ENCODE measurements at places on chromosomes 3 and 15.

- no peak for DNase-seq
These were observed 204.6 kb downstream of the TLE3 start for GRCh38 chr15:69893086-69893485.

GRCh38 chr3:45124352-45124751 is 21.8 kb downstream of the CDCP1 start:
- DNase-seq, result no peak

DNA sequence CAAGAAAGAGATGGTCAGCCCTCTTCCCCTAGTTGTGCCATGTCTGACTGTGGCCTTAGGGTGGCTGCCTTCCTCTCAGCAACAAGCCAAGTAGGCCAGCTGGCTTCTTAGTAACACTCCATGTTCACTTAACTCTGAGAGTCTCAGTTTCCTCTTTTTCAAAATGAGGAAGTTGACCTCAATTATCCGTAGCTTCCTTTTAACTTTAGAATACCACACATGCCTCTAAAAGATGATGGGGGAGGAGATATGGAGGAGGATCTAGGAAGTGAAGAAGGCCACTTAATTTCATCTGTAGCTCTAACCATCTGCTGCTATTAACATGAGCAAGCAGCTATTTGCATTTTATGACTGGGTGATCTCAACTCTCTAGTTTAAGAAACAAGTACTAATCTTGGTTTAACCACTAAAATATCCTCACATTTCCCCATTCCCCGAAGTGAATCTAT is 32.9 kb downstream of the CD200R1L start:
- no peak for DNase-seq

GRCh38 chr3:25448750-25449692 is 21.0 kb downstream of the RARB start:
- no peak for DNase-seq

GRCh38 chr3:151644020-151644620 is 89.6 kb upstream of the AADACL2 start:
- DNase-seq, result no peak

DNA sequence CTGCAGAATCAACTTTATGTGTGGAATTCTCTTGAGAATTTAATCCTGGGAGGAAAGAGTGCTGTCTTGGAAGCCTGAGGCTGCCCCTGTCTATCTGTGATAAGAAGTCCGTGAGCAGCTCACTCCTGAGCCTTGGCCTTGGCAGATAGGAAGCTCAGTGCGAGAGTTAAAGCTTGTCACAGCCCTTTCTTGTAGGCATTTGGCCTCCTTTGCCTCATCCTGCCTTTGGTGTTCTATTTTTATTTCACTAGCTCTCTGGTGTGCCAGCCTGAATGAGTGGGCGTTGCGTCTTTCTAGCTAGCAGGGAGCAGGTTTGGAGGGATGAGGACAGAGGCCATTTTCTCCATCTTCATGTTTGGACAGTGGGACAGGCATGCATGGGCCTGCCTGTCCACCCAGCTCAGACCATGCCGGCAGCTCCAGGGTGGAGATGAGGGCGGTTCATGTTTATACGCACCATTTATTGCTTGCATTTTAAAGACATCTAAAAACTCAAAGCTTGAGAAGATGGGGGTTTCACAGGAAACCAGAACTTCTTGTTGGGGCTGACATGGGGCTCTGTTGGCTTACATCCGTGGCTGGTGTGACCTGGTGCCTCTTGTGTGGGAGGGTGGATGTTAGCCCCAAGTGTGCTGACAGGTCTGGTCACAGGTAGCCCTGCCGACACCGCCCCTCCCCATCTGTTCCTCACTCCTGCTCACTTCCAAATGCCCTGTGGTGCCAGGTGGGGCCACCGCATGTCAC is 29.8 kb downstream of the IRAK2 start:
- no peak for DNase-seq

GRCh38 chr15:69666921-69667811 is 214.5 kb downstream of the RPLP1 start:
- DNase-seq, result no peak

DNA sequence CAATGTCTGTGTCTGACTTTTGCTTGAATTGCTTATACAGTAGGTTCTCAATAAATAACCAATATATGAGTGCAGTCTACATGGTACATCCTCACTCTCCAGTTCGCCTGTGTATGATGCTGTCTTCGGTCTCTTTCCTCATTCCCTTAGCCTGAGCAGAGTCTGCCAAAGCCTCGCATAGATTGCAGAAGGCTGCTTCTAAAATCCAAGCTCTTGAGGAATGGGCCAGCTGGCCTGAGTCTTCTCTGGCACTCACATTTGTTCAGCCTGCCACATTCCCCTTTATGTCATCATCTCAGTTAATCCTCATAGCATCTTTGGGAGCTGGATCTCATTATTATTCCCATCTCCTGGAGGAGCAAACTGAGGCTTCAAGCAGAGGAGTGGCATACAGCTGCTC is 27.2 kb upstream of the ADAMTS7 start:
- DNase-seq, result no peak

- no peak for DNase-seq
These were observed 768 bp upstream of the SEMA5B start for GRCh38 chr3:123028233-123028828.

DNA sequence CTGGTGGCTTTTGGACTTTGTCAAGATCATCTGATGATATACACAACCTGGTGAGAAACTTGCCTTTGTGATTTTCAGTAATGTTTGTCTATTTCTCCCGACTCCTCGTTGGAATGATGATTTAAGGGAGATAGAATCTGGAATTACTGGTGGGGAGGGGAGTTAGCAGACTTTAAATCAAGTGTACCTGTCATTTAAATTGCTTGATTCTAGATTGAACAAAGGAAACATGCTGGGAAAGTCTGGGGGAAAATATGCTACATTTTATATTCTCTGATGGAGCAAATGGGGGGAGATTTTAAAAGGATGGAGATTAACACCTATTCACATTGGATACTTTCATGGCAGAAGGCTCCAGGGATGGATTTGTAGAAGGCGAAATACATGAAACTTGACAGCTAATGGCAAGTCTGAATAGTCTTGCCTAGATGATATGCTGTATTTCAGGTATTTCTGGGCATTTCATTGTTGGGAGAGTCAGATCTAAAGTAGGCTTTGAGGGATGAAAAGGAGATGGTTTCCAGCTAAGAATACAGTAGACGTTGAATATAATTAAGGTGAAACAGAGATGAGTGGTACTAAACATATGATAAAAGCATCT is 189.1 kb upstream of the PDZRN3 start:
- DNase-seq, result no peak

DNA sequence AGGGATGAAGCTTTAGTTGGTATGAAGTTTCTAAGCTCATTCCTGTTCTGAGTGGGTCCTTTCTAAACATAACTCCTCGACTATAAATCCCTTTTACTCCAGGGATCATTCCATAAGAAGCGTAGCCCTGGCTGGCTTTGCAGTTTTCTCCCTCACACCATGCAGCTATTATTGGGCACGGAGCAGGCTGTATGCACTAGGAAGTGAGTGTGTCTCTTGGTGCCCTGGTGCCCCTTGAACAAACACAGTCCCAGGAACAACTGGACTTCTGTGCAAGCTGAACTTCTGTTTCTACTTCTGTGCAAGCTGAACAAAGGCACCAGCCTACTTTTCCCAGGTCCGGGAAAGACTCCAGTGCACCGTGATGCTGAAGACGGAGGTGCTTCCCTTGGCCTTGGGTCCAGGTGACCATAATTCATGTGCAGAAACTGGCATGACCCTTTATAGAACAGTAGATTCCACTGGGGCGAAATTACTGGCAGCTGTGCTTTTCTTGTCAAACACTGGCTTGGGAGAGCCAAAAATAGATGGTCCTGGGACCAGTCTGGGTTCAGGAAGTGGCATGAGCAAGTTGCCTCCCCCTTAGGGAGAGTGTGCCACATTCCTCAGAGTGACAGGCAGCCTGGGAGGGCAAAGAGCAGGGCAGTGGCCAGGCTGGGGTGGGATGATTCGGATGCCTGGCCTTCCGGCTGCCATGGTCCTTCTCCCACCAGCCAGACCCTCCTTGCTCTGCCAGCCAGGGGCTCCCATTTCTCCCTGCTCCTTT is 127.2 kb downstream of the SLCO3A1 start:
- DNase-seq, result no peak

GRCh38 chr3:176964661-176965060 is 232.6 kb downstream of the TBL1XR1 start:
- no peak for DNase-seq

- DNase-seq, result no peak
These were observed 3.4 kb downstream of the PHLDB2 start for GRCh38 chr3:111862415-111862814.

- DNase-seq, result no peak
These were observed 68.4 kb upstream of the NR2F2 start for GRCh38 chr15:96262097-96262496.

Measured in stimulated activated CD4-positive, alpha-beta T cell treated with anti-CD3 and anti-CD28 coated beads, Interleukin-12 subunit alpha, Interleukin-12 subunit beta, amount 100 ng/mL, for 24 hours (primary cell).